ENCODE measurements at places on chromosomes 3 and 15.
A peak's percentile ranks its signal among the peaks of the same experiment; 100 is the strongest.

- no peak for DNase-seq
These were observed 999.7 kb upstream of the ALCAM start for GRCh38 chr3:104367000-104367399.

GRCh38 chr3:194340757-194341400, 10.2 kb downstream of the CPN2 start:
- DNase-seq: no peak

DNA sequence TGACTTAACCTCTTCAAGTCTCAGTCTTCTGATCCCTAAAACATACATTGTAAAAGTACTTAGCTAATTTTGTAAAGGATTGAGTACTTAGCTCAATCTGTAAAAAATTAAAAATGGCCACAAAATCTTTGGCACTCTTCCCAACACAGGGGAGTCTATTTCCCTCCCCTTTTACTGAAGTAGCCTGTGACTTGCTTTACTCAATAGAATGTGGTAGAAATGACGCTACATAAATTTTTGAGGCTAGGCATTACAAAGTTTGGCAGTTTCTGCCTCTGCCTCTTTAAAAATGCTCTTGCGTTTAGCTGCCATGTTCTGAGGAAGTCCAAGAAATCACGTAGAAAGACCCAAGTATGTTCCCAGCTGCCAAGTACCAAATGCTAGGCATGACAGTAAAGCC, 80.2 kb downstream of the CBLB start:
- no peak for DNase-seq

DNA sequence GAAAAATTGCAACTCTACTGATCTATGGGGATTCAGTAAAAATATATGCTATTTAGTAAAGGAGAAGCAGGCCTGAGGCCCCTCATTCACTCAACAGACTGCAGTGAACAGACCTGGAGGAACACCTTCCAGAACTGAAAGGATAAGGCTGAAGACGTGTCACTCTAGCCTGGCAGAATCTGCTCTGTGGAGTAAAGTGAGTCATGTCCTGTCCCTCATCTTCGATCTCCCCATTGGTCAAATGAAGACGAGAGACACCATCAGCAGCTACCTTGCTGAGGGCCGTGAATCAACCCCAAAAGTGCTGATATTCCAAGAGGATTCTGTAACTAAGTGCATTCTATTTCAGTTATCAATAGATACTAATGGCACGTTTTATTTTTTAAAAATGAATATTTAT, 359.7 kb downstream of the FGF12 start:
- DNase-seq: no peak

GRCh38 chr3:106819440-106819839, 557.8 kb upstream of the CCDC54 start:
- DNase-seq: no peak

GRCh38 chr15:67826717-67827561, 1.6 kb downstream of the SKOR1 start:
- peak; percentile 5 for DNase-seq

DNA sequence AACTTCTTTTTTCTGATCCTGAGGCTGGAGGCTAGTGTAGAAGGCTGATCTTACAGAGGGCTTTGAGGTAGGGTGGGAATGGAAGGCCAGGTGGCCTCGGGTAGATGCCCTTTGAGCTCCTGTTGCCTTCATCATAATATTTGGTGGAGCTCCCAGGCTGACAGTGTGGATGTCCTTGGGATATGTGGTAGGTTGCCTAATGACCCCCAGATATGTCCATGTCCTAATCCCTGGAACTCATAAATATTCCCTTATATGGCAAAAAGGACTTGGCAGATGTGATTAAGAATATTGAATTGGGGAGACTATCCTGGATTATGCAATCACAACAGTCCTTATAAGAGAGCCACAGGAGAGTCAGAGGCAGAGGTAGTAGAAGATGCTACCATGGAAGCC, 5.5 kb downstream of the ADAMTSL3 start:
- no peak for DNase-seq

DNA sequence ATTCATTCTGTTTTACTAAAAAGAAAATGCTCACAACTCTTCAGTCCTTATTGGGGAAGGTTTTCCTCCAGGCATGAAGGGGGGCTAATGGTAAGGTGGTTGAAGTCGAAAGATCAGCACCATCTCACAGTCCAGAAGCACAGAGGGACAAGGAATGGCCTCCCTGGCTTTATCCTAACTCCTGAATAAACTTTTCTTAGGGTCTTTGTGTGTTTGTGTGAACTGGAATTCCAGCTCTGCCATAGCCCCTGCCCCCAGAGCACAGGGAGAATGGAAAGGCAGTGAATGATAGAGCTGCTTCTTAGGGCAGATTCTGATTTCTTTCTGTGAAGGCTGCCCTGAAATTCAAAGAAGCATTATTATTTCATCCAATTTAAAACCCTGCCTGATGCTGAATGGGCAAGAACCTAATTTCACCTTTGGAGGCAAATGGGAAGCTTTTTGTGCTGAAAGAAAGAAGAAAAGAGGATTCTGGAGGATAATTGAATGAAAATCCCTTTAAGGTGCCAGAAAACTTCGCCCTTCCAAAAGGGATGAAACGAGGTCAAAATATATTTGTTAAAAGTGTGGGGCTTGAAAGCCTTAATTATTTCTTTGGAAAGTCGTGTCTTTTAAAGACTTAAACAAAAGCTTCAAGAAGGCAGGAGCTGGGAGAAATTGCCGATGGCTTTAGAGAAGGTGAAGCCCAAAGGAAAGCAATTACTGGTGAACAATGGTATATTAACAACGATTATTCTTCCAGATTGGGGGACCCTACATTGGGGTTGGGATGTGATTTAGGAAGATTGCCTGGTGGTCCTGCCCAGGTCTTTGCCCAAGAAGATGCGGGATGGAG, 259.9 kb upstream of the RGMA start:
- no peak for DNase-seq

DNA sequence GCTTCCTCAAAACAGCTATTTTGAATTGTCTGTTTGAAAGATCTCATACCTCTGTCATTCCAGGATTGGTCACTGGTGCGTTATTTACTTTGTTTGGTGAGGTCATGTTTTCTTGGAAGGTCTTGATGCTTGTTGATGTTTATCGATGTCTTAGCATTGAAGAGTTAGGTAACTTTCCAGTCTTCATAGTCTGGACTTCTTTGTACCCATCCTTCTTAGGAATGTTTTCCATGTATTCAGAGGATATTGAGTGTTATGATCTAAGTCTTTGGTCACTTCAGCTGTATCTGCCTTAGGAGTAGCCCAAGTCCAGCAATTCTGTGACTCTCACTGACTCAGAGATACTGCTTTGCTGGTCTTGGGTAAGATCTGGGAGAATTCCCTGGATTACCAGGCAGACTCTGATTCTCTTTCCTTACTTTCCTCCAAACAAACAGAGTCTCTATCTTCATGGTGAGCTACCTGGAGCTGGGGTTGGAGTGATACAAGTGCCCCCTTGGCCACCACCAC, 398.6 kb downstream of the ZIC4 start:
- DNase-seq: no peak

GRCh38 chr15:70289191-70289955, 191.7 kb upstream of the TLE3 start:
- DNase-seq: no peak

DNA sequence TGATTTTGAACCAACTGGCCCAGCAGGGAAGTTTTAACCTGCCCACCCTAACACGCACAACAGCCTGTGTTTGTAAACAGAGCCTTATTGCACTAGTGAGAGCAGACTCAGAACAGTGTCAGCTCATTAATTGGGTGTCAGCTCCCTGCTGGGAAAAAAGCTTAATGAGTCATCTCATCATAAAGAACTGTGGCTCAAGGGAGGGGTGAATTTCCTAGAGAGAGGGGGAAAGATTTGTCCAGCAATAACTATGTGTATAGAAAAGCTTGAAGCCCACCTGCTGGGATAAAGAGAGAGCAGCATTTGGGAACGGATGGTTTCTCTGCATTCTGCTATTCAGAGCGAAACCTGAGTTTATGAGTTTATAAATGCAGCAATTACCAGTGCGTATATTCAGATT, 48.9 kb upstream of the GMNC start:
- DNase-seq: no peak

- DNase-seq: no peak
These were observed 144.1 kb downstream of the FEZF2 start for GRCh38 chr3:62229211-62229610.

DNA sequence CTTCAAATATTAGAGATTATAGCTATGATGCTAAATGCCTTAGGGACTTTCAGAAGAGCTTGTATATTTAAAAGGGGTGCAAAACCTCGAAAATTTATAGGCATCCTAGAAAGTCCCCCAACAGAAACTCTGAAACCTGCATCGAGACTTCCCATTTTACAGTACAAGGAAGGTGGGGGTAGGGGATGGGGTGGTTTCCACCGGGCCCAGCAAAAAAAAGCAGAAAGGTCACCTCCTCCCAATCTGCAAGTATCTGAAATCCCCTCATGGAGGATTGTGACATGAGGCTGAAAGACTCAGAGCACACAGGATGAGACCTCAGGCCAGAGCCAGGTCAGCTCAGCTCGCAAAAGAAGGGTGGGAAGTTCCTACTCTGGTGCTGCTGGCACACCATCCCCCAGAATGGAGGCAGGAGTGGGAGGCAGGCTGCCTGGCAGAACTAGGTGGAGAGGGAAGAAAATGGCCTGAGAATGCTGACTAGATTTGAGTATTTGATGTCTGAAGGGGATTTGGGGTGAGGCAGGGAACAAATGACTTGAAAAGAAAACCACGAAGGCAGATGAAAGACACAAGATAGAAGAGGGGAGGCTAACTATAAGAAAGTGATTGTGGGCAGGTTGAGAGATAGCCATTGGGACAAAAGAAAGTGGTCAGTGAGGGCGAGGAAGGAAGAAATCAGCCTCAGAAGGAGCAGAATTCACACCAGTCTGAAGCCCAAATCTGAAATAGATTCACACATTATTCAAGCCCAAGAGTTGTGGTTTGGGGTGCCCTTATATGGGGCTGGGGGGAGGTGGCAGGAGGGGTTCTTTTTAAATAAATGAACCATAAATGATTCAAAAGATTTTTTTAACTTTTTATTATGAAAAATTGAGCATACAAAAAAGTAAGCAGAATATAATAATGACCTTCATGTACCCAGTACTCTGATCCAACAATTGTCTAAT, 22.5 kb upstream of the TSC22D2 start:
- peak; percentile 33 for DNase-seq

DNA sequence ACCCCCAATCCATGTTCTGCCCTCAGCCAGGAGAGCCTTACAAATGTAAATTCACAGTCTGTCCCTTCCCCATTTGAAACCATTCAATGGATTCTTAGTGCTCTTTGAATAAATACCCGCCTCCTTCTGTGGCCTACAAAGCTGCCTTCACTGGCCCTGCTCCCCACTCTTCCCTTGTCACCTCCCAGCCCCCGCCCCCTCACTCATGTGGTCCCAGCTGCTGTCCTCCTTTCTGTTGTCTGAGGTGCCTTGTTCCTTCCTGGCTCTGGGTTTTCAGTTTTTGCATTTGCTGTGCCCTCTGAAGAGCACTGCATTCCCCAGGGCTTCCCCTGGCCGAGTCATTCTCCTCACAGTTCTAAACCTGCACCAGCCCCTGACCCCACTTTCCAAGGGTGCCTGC, 3.2 kb downstream of the EFCAB12 start:
- DNase-seq: no peak

GRCh38 chr15:100278596-100279380, 63.0 kb downstream of the ADAMTS17 start:
- no peak for DNase-seq

DNA sequence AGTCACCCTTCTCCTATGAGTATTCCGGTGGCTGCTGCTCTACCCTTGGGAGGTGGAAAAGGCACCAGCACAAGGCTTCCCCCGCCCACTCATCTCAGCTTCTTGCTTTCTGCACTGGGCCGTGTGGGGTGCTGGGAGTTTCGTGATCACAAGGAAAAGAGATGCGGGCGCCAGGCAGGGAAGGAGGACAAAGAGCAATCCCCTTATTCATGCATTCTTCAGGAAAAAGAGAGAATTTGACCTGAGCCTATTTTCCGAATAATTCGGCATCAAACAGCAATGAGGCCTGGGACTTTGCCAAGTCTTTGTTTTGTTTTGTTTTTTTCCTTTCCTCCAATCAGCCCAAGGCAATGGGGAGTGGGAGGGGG, 102.2 kb upstream of the LPP start:
- no peak for DNase-seq

DNA sequence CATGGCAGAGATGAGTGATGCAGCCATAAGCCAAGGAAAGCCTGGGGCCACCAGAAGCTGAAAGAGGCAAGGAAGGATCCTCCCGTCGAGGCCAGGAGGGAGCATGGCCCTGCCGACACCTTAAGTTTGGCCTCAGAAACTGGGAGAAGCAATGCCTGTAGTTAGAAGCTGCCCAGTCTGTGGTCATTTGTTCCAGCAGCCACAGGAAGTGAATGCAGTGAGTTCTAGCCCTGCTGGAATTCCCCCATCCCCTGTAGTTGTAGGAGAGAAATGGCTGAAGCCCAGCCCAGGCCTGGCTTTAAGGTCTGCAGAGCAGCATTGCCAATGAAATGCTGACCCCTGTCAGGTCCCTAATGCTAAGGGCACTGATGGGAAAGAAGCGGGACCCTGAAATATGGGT, 12.2 kb upstream of the CHSY1 start:
- DNase-seq: no peak

DNA sequence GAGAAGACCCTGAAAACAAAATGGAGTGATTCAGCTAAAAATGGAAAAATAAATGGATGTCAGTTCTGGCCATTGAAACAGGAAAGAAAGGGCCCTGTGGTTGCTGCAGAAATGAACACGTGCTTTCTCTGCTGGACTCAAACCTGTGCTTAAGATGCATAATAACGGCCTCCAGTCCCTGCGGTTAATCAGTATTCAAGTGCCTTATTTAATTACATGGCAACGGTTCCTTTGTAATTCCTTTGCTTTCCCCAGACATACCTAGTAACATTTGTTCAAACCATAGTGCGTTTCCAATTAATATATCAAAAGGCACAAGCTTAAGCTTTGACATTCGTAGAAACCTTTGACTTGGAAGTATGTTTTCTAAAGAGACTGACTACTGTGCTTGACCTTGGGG, 428.3 kb downstream of the GABRG3 start:
- no peak for DNase-seq

DNA sequence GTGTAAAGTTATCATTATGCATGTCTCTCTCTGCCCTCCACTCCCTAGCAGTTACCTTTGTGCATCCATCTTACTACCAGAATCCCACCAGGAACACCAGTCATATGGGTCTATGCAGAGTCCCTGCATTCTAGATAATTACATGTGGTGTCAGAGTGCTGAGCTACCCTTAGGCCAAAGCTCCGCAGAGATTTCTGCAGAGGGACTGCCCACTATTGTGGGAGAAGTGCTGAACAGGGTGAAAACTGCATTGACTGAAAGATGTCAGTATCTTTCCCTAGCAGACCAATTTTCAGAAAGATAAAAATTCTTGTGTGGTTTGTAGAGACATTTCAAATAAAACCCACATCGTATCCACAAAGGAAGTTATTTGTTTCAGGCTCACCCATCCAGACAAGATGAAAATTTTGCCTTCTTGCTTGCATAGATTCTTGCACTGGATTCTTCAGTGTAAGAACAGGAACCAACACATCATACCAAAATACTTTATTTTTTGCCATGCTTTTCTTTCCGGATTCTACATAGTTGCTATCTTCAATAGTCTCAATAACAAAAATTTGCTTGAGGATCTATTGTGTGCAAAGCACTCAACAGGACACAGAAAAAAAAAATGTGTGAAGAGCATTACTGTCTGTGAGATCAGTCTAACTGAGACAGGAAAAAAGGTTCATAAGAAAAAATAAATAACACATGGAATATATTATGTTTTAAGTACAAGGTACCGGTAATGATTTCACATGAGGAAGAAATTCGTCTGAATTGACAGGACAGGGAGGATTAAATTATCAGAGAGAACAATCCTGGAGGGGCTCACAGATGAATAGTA, 32.0 kb upstream of the CCDC80 start:
- DNase-seq: no peak

GRCh38 chr3:23324745-23325144, 121.6 kb downstream of the UBE2E2 start:
- DNase-seq: peak; percentile 25

- no peak for DNase-seq
These were observed 295.7 kb upstream of the LMCD1 start for GRCh38 chr3:8205881-8206280.
